Glutamatergic neuron (in vitro differentiated cells): ENCODE measurements at places on chromosomes 7 and 10.
A peak's percentile ranks its signal among the peaks of the same experiment; 100 is the strongest.

DNA sequence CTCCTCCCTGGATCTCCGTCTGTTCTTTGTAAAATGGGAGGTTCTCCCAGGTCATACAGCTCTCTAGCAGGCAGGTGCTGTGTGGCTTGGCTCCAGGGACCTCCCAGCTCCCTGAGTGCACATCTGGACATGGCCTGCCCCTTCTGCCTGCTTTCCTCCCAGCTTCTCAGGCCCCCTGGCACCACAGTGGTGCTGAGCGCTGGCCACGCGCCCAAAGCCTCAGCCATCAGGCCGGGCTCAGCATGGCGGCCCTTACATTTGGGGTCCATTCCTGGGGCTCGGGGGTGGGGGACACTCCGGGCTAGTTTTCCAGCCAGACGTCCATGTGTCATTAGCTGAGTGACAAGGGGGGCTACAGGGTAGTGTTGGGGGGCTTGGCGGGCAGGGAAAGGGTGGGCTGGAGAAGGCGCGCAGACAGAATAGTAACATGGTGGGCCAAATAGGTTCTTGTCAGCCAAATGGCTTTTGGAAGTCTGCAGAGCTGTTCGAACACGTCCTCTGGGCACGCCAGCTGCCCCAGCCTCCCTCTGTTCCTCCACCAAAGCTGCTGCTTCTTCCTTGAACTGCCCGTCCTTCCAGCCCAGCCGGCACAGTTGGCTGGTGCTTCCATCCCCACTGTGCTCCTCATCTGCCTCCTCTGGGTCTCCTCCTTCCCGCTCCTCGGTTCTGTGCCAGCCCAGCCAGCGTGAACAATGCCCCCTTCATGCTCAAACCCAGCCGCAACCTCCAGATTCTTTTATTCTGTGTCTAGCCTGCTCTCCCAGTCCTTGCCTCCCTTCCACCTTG, 65.9 kb downstream of the GOLGA7B start:
- DNase-seq = no peak

GRCh38 chr7:130560972-130561371, 69.1 kb downstream of the MEST start:
- DNase-seq = no peak

DNA sequence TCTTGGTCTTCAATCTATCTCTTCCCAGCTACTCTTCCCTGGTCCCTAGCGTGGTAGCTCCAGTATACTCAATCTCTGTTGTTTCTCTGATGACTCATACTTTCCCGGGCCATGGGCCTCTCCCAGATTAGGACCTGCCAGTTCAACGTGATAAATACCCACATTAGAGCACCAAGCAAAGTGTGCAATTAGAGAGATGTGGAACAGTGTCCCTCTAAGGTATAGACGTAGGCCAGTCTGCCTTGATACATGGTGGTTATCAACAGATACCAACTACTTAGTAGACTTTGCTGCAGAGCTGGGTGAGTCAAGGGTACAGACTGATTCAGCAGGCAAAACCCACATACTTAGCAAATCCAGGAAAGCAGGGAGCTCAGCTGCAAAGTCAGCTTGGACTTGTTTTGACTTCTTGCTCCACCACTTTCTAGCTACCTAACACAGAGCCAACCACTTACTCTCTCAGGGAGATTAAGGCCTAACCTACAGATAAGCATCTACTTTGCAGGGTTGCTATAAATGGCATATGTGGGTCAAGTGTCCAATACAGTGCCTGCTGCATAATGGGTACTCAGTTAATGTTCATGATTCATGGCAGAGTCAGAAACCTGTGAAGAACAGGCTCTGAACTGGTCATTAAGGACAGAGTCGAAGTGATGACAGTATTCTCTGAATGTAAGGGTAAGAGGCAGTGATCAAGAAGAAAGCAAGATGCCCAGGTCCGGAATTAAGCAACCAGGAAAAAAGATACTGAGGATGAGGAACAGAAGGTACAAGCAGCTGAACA, 176.1 kb downstream of the CHN2 start:
- DNase-seq = no peak

- peak; percentile 25 for DNase-seq
Observed at GRCh38 chr10:46520941-46521340, 35.5 kb downstream of the GPRIN2 start.

GRCh38 chr10:129897871-129898626, 66.0 kb downstream of the EBF3 start:
- DNase-seq = no peak

DNA sequence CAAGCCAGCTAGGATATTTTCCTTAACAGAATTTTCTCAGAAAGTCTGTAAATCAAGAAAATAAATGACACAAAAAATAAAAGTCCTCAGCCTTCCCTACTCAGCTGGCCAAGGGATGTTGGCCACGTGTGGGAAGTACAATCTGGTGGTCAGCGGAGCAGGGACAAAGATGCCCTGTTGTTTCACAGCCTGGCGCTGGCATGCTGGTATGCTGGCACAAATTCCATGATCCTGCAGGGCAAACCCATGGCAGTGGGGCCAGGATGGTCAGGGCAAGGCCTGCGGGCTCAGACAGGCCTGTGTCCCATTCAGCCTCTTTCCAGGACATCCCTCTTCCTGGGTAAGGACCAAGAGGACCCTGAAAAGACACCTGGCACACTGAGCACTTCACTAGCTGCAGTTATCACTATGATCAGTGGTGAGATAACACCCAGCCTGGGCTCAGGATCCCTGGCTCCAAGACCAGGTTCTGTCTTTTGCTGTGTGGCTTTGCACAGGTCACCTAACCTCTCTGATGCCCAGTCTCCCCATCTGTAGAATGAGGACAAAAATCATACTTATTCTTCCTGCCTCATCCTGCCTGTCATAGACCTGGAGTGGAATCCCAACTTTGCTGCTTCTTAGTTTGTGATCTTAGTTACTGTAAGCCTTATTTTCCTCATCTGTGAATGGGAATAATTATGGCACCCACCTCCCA, 10.8 kb upstream of the HSPA12A start:
- no peak for DNase-seq

DNA sequence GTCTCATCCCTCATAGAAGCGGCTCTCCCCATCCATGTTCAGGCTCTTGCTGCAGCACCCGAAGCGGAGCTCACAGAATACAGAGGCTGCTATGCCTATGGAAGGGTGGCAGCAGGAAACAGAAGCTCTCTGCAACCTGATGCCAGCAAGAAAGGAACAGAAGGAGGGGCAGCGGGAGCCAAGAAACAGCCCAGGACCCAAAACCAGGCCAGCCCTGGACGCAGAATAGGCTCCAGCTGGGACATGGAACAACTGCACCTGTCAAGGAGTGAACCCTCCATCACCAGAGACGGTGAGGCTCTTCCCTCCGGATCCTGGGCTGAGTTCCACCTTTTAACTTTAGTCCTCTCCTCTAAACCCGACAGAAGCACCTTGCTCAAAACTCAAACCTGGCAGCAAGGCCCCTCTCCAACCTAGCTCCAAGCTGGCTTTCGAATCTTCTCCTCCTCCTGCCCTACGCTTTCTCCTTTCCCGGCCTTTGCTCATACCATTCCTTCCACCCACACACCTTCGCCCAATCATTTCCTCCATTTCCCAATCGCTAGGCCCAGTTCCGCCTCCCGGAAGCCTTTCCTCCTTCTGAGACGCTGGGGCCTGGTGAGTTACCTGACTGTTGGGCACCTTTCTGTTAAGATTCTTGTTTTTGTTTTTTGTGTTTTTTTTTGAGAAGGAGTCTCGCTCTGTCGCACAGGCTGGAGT, 122.8 kb upstream of the ZNF92 start:
- no peak for DNase-seq

- no peak for DNase-seq
Observed at GRCh38 chr7:46291601-46292150, 370.6 kb upstream of the IGFBP3 start.

DNA sequence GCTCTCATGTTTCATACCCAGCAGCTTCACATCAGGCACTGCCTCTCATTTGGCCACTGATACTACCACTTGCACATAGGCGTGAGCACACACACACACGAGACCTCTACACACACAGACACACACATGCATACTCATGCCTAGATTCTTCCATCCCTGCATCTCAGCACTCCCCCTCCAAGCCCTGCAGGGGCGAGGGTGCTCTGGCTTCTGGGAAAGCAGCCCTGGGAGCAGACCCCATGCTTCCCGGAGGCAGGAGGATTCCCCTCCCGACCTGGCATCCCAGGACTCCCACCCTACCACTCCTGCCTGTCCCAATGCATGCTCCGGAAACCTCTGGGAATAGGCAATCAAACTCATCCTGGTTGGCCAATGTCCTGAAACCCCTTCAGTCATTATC, 89.1 kb upstream of the SMNDC1 start:
- DNase-seq = no peak

DNA sequence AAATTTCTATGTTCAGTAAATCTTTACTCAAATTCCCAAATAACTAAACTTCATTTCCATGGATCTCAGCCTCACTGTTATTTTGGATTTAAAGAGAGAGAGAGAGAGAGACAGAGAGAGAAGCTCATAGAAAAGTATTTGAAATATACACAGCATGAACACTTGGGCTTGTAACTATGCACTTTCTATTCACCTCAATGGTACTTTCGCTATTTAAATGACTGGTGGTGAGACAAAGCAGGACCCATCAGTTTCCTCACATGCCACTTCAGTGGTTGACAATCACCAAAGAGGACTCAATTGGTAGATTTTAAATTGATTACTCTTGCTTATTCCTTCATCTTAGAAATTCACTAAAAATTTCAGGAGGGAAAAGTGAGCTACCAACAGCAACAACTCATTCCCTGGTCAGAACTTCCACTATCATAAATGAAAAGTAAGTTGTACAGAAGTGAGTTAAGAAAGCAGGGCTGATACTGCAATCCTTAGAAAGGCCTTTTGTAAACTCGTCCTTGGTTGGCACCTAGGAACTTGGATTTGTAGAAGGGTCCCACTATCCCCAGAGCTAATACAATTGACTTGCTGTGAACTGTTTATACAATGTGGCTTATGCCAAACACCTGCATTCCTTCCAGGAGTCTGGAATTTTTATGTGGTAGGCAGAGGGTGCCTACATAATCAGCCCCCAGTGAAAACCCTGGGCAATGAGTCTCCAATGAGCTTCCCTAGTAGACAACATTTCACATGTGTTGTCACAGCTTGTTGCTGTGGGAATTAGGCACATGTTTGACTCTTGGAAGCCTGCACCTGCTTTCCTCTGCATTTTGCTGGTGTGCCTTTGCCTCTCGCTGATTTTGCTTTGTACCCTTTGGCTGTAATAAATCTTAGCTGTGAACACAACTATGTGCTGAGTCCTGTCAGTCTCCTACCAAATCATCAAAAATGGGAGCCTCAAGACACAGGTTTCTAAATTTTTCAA, 10.8 kb downstream of the ERLIN1 start:
- DNase-seq = no peak

DNA sequence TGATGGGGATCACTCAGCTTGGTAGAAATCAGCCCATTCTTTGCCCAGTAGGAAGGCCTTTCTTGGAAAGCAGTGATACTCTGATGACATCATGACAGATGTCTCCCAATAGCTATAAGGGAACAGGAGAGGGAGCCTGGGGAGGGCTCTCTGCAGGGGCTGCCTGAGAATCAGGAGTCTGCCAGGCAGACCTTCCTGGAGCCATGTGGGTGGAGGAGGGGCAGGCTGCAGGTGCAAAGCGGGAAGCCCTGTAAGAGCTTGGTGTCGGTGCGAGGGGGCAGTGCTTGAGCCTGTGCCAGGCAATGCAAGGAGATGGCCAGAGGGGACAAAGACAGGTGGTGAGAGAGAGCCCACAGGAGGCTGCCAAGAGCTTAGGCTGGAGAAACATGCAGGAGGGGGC, 5.0 kb upstream of the TNS3 start:
- no peak for DNase-seq

GRCh38 chr7:93830141-93830925, 60.2 kb downstream of the TFPI2 start:
- no peak for DNase-seq

GRCh38 chr10:83935339-83935736, 204.0 kb upstream of the GHITM start:
- no peak for DNase-seq
